ENCODE measurements at places on chromosomes 7 and 10.
A peak's percentile ranks its signal among the peaks of the same experiment; 100 is the strongest.

DNA sequence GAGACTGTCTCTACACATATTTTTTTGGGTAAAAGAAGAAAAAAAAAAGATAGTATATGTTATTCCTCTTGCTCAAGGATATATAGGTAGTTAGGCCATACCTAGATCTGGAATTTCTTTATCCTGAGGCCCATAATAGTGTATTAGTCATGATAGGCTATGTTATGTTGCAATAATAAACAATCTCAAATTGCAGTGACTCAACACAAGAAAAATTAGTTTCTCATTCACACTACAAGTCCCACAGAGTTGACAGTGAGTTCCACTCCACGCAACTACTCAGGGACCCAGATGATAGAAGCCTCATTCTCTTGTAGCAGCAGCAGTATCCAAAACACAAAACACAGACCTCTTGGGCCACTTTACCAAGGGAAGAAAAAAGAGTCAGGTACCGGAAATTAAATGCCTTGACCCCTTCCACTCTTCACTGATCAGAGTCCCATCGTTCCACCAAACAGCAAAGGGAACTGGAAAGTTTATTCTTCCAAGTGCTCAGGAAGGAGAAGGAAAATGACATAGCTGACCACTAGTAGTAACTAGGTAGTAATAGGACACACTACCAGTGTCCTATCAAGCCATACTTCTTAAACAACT, 7.4 kb upstream of the C10orf67 start:
- peak; percentile 36 for DNase-seq

DNA sequence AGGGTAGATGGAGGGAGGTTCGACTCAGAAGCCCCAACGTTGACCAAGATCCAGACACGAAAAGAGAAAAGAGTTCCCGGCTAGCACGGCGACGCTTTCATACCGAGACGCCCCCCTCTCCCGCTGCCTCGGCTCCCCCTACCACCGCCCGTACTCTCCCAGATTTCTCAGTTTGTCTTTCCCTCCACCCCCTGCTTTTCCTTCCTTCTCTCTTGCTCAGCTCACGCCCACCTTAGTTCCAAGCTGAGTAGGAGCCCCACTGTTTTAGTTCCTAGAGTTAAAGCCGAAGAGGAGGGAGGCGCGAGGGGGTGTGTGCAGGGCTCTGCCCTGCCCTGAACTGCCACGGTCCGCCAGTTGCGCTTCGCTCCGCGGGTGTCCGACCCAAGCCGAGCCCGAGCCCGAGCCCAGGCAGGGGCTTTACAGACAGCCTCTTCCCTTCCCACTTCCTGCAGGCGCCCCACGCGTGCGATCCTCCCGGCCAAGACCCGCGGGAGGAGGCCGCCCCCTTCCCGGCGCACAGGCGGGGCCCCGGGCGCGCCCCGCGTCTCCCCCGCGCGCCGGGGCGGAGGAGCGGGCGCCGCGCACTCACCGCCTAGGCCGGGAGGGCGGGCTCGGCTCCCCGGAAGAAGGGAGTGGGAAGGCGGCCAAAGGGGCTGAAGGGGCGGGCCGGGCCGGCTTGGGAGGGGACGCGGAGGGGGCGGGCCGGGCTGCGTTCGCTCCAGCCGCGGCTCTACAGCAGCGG, at the start of gene EPHB6:
Gene EPHB6, plus strand, starts transcription at position 705 of the 742 bp plus-strand sequence. CDS start 8,152 bp downstream, outside the sequence.
- peak; percentile 54 for DNase-seq

GRCh38 chr7:36473454-36474282, 84.0 kb downstream of the ANLN start:
- peak; percentile 75 for DNase-seq

GRCh38 chr10:63166742-63167258, 33.7 kb downstream of the NRBF2 start:
- peak; percentile 31 for DNase-seq

DNA sequence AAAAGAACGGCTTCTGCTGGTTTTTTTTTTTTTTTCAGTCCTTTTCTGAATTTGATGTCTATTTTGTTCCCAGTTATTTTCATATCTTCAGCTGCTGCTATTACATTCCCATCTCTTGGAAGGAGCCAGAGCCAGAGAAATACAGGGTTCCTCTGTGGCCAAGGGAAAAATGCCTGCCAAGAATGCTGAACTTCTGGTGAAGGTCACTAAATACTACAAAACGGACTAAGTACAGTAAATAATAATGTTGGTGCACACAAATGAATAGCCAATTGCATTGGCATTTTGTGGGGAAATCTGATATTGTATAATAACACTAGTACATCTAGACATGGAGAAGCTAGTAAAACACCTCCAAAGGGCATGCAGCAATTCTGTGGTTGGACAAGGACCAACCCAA, 56.3 kb upstream of the ZEB1 start:
- DNase-seq = no peak

DNA sequence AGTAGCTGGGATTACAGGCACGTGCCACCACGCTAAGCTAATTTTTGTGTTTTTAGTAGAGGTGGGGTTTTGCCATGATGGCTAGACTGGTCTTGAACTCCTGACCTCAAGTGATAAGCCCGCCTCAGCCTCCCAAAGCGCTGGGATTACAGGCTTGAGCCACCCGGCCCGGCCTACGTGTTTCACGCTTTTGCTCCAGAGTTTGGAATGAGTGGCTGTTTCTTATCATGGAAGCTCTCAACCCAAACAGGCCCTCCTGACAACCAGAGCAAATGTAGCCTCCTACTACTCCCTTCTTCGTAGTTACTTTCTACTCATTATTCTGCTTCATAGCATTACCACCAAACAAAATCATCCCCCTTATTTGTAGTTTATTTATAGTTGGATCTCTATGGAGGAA, 26.8 kb upstream of the CASD1 start:
- no peak for DNase-seq

DNA sequence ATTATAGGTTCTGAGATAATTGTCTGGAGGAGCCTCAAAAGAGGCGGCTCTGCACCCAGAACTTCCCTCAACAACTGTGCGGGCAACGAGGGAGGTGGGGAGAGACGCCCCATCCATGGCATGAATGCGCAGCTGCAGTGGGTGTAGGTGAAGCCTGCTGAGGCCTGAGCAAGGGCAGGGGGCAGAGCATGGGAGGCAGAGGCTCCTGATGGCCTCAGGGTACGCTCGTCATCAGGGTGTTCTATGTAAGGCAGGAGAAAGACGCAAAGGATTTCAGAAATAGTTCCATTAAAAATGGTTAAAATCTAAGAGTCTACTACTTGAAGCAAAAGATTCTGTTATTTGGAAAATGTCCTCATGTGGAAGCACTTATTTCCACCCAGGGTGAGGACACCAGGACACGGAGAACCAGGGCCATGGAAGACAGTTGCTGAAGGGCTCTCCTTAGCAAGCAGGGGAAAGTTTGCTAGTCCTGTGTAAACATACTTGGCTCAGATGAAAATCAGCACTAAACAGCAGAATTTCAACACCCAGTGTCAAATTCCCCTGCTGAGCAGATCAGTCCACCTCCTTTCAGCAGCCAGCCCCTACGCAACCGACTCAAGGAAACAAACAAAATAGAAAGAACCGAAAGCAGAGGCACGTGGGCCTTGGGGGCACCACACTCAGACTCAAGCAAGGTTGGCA, 18.9 kb downstream of the INSIG1 start:
- DNase-seq = peak; percentile 97

- no peak for DNase-seq
Measured at GRCh38 chr7:150931199-150931869, 46.8 kb downstream of the KCNH2 start.

- DNase-seq = no peak
Measured at GRCh38 chr7:68185631-68186456, 1189.2 kb downstream of the TYW1 start.

DNA sequence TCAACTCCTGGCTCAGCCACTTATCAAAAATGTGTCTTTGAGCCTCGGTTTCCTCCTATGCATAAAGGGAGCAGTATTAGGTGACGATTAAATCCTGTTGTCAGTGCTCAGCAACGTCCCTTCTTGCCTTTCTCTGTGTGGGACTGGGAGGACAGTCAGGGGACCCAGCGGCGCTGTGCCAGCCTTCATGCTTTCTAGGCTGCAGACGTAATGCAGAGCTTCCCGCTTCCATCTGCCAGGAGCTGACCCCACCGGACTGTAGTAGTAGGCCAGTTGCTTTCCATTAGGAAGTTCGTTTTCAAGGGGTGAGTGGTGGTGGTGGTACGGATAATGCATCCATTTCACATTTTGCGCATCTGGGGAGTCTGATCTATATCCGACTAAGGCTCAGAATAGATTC, 321.8 kb downstream of the PLXNA4 start:
- no peak for DNase-seq

DNA sequence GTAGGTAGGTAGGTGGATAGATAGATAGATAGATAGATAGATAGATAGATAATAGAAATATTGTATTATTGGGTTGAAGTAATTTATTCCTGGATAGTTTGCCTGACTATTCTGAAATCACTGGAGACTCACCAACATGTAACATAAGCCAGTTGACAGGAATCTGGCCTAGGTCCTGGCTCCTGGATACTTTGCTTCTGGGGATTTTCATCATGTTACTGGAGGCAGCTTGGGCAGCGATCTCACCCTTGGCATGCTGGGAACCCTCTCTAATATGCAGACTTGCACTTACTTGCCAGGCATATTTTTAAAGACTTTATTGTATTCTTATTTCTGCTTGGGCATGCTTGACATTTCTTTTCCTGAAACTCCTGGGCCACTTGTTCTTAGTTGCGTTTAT, 709.1 kb upstream of the FZD8 start:
- no peak for DNase-seq
